ENCODE measurements at places on chromosomes 5 and 9.

DNA sequence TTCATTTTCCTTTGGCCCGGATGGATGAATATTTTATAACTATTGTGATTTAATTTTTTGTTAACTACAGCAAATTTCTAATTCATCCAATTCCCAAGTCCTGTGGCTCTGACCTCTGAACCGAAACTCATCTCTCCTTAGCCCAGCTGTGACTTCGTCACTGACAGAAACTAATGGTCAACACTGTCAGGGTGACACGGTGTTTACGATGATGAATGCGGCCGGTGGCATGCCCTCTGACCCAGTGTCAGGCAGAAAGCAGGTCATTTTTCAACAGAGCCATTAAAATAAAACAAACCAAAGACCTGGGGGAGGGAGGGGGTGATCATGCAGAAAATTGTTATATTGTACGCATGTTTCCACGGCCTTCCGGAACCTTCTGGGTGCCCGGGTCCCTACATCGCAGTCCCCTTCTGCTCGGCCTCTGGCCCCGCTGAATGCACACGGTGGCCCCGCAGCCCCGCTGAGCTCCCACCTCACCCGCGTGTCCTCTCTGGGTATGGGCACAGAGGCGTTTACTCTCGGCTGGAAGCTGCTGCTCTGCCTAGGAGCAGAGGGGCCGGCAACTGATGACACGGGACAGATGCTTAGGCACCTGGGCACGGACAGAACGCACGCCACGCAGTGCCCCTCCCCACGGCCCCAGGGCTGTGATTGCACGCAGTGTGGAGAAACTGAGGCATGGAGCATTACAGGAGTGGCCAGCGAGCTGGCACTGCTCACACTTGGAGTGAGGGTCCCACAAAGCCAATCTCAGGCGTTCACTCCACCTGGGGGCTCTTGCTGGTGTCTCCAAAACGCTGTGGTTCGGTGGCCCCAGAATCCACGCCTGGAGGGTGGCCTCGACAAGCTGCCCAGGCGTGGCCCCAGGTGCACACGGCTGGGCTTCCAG lies 8.1 kb downstream of the CCDC187 start:
- no peak for DNase-seq

- no peak for DNase-seq
These were observed 40.7 kb upstream of the SMIM23 start for GRCh38 chr5:171744882-171745281.

DNA sequence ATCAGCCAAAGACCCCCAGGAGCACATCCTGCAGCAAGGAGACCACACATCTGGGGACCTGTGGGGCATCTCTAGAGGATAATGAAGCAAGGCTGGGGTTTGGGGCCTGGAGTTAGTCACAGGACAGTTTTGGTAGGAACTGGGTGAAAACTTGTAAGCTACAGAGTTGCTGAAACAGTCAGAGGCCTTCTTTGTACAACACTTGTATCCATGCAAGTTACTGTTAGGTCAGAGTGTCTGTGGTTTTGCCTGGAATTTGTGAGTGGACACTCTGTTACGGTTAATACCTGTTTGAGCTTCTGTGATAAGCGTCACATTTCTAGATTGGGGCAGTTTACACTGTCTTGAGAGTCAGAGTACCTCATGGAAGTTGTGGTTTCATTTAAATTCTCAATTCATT lies 22.6 kb upstream of the ASPN start:
- DNase-seq: no peak

GRCh38 chr5:155512329-155512728 lies 498.8 kb downstream of the KIF4B start:
- DNase-seq: no peak

DNA sequence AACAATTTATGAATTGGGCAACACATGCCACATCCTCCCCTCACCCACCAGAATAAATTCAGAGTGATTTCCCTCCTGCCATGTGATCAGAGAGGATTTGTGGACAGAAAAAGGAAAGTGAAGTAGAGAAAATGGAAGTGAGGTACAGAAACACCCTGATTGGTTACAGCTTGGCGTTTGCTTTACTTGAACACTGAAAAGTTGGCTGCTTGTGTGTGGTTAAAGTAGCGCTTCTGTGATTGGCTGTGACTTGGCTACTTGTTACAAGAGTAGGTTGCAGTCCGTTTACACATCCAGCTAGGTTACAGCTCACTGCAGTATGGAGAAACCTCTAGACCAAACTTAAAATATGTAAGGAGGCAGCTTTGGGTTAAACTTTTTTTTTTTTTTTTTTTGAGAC lies 205.2 kb upstream of the ZNF608 start:
- no peak for DNase-seq

GRCh38 chr5:6873359-6873758 lies 160.1 kb downstream of the TENT4A start:
- no peak for DNase-seq

- no peak for DNase-seq
These were observed 28.7 kb upstream of the RARS1 start for GRCh38 chr5:168457542-168457941.

- DNase-seq: no peak
These were observed 221.4 kb downstream of the SEMA5A start for GRCh38 chr5:9324348-9325077.

GRCh38 chr9:137150617-137151457 lies 11.9 kb downstream of the GRIN1 start:
- peak; percentile 87 for DNase-seq

GRCh38 chr5:172644266-172644665 lies 3.2 kb downstream of the NEURL1B start:
- no peak for DNase-seq

- no peak for DNase-seq
These were observed 99.8 kb downstream of the SLC44A1 start for GRCh38 chr9:105344283-105344682.

- DNase-seq: no peak
These were observed at the start of gene BTNL3 for GRCh38 chr5:180988592-180988991. BTNL3 (plus strand) TSS chr5:180988846; CDS start chr5:180989029, 183 bp downstream.

GRCh38 chr9:24071091-24071490 lies 245.1 kb upstream of the ELAVL2 start:
- no peak for DNase-seq

GRCh38 chr9:129467004-129467588 lies 153.8 kb downstream of the C9orf50 start:
- no peak for DNase-seq

DNA sequence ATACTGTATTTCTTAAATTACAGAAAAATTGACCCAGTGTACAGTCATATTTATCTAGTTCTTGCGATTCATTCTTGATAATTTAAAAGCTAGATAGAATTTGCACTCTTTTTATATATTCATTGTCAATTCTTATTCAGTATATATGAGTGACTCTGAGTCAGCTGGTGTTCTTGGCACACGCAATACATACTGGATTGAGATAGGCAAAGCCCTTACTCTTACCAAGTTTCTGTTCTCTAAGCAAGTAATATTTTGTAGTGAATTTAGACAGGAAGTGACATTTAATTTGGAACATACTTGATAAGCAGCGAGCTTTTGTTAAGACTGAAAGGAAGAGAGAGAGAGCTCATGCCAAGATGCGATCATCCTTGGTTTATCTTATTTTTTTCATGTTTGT lies 57.7 kb downstream of the GPBP1 start:
- no peak for DNase-seq

GRCh38 chr5:56123531-56124243 lies 109.4 kb downstream of the ANKRD55 start:
- DNase-seq: no peak

GRCh38 chr5:130462516-130462915 lies 558.3 kb downstream of the CHSY3 start:
- DNase-seq: no peak

- no peak for DNase-seq
These were observed 177.1 kb downstream of the GAPVD1 start for GRCh38 chr9:125438506-125439433.

- DNase-seq: peak; percentile 31
These were observed 500.0 kb downstream of the DIRAS2 start for GRCh38 chr9:90142580-90142979.

DNA sequence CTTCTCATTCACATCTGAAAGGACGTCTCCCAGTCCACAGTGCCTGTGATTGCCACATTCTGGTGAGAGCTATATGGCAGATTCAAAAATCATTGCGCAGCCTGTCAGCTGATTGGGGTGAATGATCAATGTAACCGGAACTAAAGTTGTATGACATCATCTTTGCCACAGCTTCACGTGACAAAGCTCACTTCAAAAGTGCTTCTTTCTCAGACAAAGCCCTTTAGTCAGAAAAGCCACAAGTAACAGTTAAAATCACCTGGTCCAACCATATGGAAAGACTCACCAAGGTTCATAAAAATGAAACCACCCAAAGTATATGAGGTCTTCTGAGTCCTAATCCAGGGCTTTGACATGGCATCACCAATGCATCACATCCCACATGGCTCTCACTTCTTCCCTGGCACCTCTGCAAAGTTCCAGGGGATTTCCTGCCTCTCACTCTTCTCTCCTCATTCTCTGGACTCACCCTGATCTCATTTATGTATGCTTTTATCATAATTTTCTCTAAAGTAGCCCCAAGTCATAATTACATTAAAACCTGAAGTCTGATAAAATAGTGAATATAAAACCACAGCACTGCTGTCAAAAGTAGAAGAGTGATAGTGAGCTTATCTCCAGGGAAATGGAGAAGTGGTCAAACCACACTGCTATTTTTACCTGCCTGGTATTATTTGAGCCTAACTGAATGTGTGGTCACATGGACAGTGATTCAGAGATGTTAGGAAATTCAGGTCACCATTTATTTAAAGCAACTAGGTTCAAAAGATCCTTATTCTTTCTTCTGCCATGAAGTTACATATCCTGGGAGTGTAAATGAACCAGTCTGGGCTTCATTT lies 193.1 kb upstream of the PTGER4 start:
- peak; percentile 69 for DNase-seq

GRCh38 chr5:39801306-39801705 lies 376.5 kb upstream of the DAB2 start:
- DNase-seq: no peak

DNA sequence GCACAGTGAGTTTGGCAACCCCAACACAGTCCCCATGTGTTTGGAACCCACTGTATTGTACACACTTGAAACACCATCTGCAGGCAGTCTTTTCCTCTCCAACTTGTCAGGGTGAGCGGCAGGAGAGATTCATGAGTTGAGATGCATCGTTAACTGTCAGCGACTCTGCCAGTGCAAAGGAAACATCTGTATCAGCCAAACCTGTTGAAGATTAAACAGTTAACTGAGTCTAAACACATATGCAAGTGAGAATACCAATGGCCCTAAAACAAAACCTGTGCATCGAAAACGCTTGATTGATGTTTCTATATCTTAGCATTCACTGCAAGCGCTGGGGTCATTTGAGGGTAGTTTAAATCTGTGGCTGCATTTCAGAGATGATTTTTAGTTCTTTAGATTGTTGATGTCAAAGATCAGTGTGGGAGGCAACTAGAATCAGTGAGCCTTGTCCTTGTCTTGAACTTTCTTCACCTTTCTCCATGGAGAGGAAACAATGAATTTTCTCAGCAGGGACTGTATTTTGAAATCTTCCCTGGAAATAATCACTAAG lies 41.3 kb upstream of the PAM start:
- DNase-seq: no peak

GRCh38 chr5:127754259-127754658 lies 51.1 kb downstream of the CCDC192 start:
- DNase-seq: no peak

Data from stimulated activated CD4-positive, alpha-beta T cell treated with anti-CD3 and anti-CD28 coated beads, Interleukin-1b, Interleukin-23, amount 100 ng/mL, for 48 hours (primary cell).